Smooth muscle cell of bladder (primary cell): ENCODE measurements at places on chromosomes 1 and 21. TPM values are rescaled to one million over a fixed set of nuclear protein-coding genes. Genes with fewer than 3 reads are reported as not detected.

The HAPLN2 gene
- not detected in 2 replicates for total RNA-seq

The KCNE2 gene
- not detected in 2 replicates for total RNA-seq

The MMEL1 gene
- total RNA-seq: under 0.01 TPM in 1 of 2 replicates, not detected in the other

The TMEM125 gene
- total RNA-seq: not detected in 2 replicates

The LCE1D gene
- total RNA-seq: not detected in 2 replicates

The SELENON gene
- 9.8 and 14.1 TPM in 2 replicates for total RNA-seq

The HSD3B1 gene
- total RNA-seq: not detected in 2 replicates

The PDC gene
- 0.28 TPM in 1 of 2 replicates, not detected in the other for total RNA-seq

The SMCP gene
- total RNA-seq: not detected in 2 replicates

The S100A10 gene
- 119 and 133 TPM in 2 replicates for total RNA-seq
